ENCODE measurements at places on chromosomes 3 and 15.

GRCh38 chr15:92645731-92646130 lies 9.8 kb downstream of the FAM174B start:
- no peak for DNase-seq

- no peak for DNase-seq
Observed at GRCh38 chr3:178895178-178895789, 176.3 kb downstream of the ZMAT3 start.

DNA sequence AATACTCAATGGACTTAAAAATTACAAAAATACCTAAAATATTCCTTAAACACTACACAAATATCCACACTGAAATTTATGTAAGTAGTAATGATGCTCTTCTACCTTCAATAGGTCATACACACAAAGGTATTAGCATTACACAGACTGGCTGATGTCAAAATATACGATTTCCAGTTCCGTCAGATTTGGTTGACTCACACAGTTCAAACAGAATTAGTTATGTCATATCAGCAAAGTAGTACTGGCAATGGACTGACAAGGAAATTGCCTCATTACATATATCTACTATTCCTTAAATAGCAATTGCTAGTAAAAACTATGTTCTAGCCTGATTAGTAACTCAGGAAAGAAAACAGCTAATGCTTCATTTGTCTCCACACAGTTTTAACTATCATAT lies 70.8 kb downstream of the ADAM10 start:
- DNase-seq, result no peak

DNA sequence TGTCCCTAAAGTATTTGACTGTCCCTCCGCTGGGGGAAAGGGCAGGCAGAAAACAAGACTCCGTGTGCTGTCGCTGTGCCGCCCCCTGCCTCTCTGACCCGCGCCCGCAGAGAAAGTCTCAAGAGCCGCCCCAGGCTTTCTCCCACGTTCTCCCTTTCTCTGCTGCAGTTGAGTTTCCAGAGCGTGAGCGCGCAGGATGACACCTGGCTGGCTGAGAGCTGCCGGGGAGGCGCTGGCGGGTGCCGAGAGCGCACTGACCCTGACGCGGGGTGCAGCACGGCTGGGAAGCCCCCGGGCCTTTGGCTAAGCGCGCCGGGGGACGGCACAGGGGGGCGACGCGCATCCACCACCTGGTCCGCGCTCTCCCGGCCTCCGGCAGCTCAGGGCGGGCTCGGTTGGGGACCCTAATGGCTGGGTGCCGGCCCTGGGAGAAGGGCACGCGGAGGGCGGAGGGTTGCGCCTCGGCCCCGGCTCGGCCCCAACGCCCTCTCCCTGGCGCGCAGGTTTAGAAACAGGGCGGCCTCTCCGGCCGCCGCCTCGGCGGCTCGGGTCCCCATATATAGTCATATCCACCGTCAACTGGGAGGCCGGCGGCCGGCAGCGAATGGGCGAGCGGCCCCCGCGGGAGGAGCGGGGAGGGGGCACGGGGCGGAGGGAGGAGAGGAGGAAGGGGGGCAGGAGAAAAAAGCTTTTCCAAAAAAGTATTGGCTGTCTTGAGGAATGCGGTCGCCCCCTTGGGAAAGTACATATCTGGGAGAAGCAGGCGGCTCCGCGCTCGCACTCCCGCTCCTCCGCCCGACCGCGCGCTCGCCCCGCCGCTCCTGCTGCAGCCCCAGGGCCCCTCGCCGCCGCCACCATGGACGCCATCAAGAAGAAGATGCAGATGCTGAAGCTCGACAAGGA lies at the start of gene TPM1:
Gene TPM1 (plus strand): TSS at position 774 of the 903 bp plus-strand sequence. CDS start 83 bp downstream, at position 857.
- DNase-seq, result peak; percentile 91

GRCh38 chr3:67109651-67110204 lies 111.6 kb downstream of the KBTBD8 start:
- peak; percentile 55 for DNase-seq

- no peak for DNase-seq
Observed at GRCh38 chr3:48856469-48856868, 8.8 kb upstream of the PRKAR2A start.

DNA sequence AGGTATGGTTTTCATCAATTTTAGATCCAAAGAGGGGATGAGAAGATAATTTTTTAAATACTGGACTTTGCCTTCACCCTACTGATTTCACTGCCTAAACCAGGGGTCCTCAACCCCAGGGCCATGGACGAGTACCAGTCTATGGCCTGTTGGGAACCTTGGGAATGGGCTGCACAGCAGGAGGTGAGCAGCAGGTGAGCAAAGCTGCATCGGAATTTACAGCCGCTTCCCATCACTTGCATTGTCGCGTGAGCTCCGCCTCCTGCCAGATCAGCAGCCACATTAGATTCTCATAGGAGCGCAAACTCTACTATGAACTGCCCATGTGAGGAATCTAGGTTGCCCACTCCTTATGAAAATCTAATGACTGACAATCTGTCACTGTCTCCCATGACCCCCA lies 76.3 kb upstream of the TTBK2 start:
- no peak for DNase-seq

DNA sequence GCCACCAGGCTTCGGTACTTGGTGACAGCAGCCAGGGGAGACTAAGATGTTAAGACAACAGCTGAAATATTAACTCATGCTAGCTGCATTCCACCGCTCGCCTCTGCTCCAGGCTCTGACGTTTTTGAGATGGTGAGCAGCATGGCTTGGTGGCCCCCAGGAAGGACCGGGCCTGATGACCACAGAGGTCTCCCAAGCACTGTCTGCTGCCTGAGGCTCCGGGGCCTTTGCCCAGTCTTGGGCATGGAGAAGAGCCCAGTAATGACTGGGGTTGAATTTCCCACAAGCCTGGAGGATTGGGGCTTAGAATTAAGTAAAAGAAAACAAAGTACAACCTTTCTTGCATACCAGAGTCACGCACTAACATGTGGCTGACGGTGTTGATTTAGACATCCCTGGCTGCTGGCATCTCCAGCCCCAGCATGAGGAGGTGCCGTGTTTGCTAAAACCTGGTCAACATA lies 243.6 kb upstream of the LYSMD4 start:
- no peak for DNase-seq

DNA sequence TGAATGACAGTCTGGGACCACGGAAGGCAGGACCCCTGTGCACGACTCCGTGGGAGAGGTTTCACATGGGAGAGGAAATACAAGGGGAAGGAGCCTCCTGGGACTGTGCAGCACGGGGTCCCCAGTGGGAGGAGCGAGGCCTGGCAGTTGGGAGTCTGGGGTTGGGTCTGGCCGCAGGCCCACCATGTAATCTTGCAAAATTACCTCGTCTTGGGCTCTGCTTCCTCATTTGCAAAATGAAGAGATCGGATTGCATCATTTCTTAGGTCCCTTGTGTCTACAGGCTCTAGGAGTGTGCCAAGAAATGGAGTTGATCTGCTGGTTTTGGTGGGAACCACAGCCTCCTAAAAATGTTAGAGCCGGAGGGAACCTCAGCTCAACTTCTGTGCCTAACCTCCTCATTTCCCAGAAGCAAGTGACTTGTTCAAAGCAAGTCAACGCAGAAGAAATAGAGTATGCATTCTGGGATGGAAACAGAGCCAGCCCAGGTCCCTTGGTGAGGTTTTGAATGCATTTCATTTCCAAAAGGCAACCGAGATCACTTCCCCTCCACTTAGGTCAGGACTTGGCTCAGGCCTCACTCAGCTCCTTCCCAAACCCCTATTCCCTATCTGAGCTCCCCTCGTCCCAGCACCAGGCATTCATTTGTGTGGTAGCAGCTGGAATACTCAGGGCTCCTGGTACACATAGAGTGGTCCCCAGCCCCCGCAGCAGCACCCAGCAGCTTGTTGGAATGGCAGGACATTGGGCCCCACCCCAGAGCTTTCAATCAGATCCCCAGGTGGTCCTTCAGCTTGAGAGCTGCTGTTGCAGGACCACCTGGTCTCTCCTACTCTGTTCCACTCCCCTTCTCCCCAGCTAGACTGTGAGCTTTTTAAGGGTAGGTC lies 267.7 kb downstream of the XXYLT1 start:
- DNase-seq, result no peak

DNA sequence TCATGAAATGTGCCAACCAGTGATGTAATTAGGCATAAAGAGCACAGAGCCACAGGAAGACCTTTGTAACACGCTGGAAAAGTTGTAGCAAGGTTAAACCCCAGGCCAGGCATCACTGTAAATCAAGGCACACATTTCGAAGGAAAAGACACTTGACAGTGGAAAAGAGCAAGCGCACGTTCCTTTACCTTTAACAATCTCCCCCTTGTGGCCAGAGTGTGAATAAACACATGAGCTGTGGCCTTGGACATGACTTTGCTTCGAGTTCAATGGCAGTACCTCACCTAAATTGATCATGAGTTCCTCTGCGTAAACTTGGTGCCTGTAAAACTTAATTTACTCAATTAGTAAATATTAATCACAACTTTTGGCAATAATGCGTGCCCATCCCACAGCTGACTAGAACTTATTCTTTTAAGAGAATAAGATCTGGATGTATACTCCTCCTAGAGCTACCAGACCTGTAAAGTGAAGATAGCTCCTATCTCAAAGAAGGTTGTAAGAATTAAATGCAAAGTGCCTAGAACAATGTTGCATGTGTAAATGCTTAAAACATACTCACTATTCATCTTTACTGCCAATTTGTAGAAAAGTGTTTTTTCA lies 757.0 kb upstream of the NECTIN3 start:
- peak; percentile 73 for DNase-seq

DNA sequence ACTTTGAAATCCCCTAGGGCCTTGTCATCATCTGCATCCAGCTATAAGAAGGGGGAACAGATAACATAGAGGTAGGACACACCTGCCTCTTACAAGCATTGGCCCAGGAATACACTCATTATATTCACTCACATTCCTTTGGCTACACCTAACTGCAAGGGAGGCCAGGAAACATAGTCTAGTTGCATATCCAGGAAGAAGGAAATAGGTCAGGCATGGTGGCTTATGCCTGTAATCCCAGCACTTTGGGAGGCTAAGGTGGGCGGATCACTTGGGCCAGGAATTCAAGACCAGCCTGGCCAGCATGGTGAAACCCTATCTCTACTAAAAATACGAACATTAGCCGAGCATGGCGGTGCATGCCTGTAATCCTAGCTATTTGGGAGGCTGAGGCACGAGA lies 48.8 kb downstream of the GTPBP8 start:
- DNase-seq, result no peak

DNA sequence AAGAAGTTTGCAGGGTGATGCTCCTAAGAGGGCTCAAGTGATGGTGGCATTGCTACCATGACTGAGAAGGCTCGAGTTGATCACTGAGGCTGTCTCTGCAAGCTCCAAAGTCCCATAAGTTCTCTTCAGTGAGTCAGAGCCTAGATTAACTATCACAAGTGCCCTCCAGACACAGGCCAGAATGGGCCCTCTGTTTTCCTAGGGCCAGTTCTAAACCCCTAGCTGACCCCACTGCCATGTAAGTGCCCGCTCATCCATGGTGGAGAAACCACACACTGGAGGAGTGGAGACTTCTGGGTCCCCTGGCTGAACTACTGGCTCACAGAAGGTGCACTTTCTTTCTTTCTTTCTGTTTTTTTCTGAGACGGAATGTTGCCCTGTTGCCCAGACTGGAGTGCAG lies 87.6 kb upstream of the WNT5A start:
- DNase-seq, result no peak

- no peak for DNase-seq
Observed at GRCh38 chr3:156575641-156576040, 20.7 kb upstream of the SSR3 start.

DNA sequence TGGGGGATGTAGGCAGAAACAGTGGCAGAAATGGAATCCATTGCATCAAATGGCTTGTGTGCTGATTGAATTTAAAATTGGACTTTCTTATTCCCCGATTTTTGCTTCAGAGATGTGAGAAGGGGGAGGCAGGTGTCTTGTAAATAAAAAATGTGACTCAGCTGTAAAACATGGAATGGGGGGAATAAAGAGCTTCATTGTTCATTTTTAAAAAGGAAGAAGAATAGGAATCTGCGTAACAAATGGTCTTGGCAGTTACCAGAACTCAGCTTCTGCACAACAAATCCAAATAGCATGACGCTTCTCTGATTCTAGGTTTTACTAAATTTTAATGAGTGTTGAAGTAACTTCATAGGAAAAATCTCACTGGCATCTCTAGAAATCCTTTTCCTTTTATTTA lies 323.9 kb upstream of the GBE1 start:
- no peak for DNase-seq

GRCh38 chr3:49362561-49362960 lies 4.4 kb upstream of the GPX1 start:
- DNase-seq, result no peak

GRCh38 chr3:178263236-178263916 lies 272.9 kb upstream of the KCNMB2 start:
- DNase-seq, result no peak

- no peak for DNase-seq
Observed at GRCh38 chr3:43531835-43532234, 90.0 kb downstream of the ANO10 start.

GRCh38 chr3:122902326-122902725 lies 107.5 kb downstream of the SLC49A4 start:
- DNase-seq, result no peak

DNA sequence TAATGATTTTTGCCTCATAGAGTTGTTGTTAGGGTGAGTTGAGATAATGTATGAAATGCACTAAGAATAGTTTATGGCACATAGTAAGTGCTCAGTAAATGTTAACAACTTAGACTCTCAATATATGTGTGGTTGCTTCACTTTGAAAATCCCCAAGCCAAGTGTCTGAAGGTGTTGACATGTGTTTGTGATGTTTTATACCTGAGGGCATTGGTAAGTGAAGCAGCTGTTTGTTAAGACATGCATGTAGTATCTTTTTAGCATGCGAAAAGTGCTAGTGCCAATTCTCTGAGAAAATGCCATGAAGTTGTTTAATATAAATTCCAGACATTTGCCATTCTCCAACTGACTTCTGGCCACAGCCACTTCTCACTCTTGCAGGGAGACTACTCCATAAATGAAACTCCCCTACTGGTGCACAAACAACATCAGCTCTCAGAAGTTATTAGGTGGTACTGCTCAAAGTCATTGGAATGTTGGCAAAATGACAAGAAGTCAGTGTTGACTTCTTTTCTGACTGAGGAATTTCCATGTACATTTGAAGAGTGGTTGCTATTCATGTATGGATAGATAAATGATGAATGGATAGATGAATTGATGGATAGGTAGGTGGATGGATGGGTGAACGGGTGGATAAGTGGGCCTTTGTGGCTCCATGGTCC lies 103.6 kb upstream of the NUDT16 start:
- no peak for DNase-seq
